Endothelial cell of umbilical vein (primary cell): ENCODE measurements at places on chromosomes 6 and 20. TPM values are rescaled to one million over a fixed set of nuclear protein-coding genes. Genes with fewer than 3 reads are reported as not detected.

GRCh38 chr6:105993341-105994117, 92.6 kb upstream of the PRDM1 start:
- H3K4me3 ChIP-seq, result no peak overlapping the region
- DNase-seq, result peak; percentile 4
- H3K27ac ChIP-seq, result no peak overlapping the region
- peaks cover 22% of the 10 kb centered on the region for H3K4me1 ChIP-seq
- H3K27me3 ChIP-seq, result peaks cover 76% of the 10 kb centered on the region

- no peak overlapping the region for H3K4me3 ChIP-seq
- no peak overlapping the region for H3K27ac ChIP-seq
- H3K27me3 ChIP-seq, result no peaks in the 10 kb centered on the region
- H3K4me1 ChIP-seq, result no peaks in the 10 kb centered on the region
Observed at GRCh38 chr20:47181056-47181862, 175.2 kb downstream of the ZMYND8 start.

The CTNNBL1 gene
- 54.8 and 60.2 TPM in 2 replicates for total RNA-seq

The OVOL2 gene
- not detected in 2 replicates for total RNA-seq

The FKBP1C gene
- total RNA-seq, result 4.8 and 7.7 TPM in 2 replicates
